ENCODE measurements at places on chromosomes 16 and 17.

GRCh38 chr17:15268461-15268860 lies 3.3 kb upstream of the PMP22 start:
- no peak for DNase-seq

- no peak for DNase-seq
Measured at GRCh38 chr17:31048780-31049179, 46.0 kb upstream of the NF1 start.

DNA sequence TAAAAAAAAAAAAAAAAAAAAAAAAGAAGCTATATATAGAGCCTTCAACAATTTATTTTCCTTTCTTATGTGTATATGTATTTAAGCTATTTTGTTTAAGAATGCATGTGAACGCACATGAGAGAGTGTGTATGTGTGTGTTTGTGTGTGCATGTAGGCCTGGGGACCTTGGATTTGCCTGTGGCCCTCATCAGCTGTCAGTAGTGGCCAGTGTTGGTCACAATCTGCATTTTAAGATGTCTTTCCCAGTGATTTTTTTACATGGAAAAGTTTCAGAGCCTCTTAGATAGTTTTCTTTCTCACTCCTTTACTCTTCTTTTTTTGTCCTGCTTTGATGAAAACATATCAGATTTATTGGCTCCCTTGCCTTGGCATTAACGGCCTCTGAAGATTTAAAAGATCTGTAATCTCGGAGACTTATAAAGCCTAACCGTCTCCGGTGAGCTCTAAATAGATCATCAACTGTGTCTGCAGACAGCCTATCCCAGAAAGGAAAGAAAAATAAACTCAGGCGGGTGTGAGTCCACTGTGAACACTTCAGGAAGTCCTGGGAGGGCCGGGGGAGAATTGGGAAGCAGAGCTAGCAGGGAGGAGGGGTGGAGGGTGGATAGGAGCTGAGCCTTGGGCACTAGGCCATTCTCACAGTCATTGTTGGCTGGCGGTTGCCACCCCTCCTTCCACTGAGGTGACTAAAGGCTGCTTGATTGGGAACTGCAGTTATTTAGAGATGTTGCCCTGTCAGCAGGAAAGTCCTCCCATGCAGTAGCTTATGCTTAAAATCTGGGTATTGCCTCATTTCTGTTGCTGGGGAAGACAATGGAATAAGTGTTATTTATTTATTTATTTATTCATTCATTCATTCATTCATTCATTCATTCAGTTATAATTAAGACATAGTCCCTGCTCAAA lies 86.8 kb downstream of the WWP2 start:
- no peak for DNase-seq

- DNase-seq = no peak
Measured at GRCh38 chr16:73019457-73020362, 28.2 kb downstream of the ZFHX3 start.

- DNase-seq = no peak
Measured at GRCh38 chr16:83847371-83848225, 39.8 kb downstream of the HSBP1 start.

- DNase-seq = no peak
Measured at GRCh38 chr17:62761884-62762283, 46.2 kb downstream of the MARCHF10 start.

DNA sequence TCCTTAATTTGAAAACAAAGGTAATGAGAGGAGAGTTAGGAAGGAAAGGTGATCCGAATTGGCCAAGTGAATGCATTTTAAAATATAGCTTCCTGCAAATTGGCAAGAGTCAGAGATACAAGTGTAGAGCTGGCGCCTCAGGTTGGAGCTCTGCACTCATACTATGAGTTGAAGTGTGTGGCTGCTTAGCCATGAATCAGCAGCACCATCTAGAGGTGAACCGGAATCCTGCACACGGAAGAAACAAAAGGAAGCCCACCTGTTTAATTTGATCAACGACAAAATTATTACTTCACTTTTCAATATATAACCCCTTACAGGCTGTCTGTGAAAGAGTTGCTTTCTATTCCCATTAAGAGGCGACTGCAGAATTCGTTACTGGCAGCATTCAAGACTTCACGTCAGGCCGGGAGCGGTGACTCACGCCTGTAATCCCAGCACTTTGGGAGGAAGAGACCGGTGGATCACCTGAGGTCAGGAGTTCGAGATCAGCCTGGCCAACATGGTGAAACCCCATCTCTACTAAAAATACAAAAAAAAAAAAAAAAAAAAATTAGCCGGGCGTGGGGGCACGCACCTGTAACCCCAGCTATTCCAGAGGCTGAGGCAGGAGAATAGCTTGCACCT lies 1253.7 kb upstream of the CDH8 start:
- no peak for DNase-seq

- peak; percentile 17 for DNase-seq
Measured at GRCh38 chr16:11396241-11397048, 51.2 kb downstream of the RMI2 start.

DNA sequence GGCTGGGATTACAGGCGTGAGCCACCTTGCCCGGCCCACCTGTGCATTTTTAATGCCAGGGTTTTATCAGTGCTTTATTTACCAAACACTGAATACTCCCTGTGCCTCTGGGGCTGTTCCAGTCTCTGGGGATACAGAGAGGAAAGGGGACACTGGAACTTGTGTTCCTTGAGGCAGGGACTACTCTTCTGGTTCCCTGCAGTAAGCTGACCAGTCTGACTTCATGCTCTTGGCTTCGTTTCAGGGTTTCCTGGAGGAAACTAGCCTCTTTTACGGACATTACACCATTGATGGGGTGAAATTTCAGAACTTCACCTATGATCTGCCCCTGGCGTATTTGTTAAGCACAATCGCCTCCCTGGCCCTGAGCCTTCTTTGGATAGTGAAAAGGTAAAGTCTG lies 37.4 kb upstream of the COQ7 start:
- DNase-seq = no peak

- no peak for DNase-seq
Measured at GRCh38 chr16:24925163-24925562, 79.4 kb downstream of the SLC5A11 start.

DNA sequence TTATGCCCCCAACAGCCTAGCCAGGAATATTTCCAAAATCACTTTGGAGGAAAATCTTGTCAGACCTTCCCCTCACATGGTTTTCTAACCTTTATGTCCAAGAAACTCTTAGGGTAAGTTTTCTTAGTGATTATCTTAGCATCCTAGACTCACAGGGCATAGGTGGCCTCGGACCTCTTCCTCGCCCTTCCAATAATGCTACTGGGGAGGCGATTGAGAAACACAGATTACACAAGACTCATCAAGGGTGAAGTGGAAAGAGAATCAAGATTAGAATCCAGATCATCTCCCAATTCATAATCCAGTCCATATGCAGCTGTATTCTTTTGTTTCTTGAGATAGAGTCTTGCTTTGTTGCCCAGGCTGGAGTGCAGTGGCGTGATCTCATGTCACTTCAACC lies 358.4 kb upstream of the CDH5 start:
- DNase-seq = no peak

GRCh38 chr16:54453871-54454270 lies 167.3 kb upstream of the IRX3 start:
- no peak for DNase-seq

GRCh38 chr16:4537376-4538343 lies 913 bp downstream of the CDIP1 start:
- no peak for DNase-seq

GRCh38 chr16:13896543-13897182 lies 23.3 kb upstream of the ERCC4 start:
- no peak for DNase-seq

DNA sequence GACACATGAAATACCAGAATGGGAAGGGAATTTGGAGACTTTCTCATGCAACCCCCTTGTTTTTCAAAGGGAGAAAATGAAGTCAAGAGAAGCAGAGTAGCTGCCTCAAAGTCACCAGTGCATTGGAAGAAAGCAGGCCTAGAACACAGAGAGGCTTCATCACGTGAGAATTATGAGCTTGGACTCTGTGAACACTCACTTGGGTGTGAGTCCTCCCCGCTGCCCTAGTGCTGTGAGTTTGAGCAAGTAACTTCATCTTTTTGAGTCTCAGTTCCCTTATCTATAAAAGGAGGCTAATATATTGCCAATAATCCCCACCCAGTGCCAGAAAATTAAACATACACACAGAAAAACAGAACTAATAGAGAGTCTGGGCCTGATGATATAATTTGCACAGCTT lies 315.8 kb downstream of the XYLT1 start:
- no peak for DNase-seq

DNA sequence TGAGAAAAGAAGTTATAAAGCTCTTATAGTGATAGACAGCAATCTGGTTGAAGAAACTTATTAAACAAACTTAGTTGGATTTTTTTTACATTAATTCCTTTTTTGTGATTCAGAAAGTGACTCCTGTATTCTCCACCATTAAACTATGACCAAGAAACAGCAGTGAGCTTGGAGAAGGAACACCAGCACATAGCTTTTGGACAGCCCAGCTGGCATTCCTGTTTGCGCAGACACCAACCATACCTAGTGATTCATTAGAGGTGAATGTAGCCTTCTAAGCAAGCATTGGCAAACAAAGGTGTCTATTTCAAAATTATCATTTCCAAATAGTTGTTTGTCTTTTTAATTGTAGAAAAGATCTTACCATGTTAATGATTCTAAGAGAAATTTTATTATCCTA lies 94.4 kb downstream of the STXBP4 start:
- DNase-seq = no peak

DNA sequence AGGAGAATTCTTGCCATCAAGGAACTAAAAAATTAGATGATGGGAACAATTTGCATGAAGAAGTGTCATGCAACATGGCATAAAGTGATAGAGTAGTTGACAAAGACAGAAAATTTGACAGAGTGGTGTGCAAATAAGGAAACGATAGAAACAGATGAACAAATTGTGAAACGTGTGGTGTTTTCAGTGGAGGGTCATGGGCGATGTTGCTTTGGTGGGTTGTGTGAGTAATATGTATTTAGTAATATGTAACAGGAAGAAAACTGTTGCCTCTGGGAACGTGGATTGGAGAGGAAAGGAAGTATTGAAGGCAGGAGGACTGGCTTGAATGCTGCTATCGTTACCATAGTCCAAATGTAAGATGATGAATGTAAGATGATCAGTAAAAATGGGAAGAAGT lies 3.6 kb downstream of the COX10 start:
- DNase-seq = no peak

DNA sequence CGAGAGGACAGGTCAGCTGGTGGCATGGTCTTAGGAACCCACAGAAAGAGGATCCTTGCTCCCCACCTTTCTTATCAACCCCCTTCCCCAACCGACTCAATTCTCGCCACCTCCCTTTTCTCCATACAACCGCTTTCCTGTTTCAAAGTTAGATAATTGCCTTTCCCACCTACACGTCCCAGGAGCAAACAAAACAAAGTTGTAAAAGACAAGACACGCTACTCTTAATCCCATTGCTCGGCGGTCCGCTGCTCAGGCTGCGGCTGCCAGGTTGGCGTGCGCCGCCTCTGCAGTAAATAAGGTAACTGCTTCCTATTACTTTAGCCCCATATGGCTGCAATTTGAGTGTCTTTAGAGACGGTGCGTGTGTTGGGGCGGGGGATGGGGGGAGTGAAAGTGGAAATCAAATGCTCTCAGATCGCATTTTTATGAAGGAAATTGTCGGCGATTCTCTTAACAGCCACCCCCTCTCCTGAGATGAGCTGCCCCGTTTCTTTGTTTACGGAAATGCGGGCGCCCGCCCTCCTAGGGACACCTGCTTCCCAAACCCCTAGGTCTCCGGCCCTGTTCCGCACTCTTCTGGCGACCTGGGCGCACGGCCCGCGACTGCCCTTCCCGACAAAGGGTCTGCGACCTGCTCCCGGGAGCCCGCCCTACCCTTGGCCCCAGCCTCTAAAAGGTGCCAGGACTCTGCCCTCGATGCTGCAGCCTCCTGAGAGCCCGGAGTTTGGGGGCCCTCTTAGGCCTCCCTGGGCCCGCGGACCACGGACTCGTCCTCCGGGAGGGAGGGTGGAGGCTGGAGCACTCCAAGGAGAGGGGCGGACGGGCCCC lies 3.7 kb upstream of the CBX8 start:
- DNase-seq = no peak

DNA sequence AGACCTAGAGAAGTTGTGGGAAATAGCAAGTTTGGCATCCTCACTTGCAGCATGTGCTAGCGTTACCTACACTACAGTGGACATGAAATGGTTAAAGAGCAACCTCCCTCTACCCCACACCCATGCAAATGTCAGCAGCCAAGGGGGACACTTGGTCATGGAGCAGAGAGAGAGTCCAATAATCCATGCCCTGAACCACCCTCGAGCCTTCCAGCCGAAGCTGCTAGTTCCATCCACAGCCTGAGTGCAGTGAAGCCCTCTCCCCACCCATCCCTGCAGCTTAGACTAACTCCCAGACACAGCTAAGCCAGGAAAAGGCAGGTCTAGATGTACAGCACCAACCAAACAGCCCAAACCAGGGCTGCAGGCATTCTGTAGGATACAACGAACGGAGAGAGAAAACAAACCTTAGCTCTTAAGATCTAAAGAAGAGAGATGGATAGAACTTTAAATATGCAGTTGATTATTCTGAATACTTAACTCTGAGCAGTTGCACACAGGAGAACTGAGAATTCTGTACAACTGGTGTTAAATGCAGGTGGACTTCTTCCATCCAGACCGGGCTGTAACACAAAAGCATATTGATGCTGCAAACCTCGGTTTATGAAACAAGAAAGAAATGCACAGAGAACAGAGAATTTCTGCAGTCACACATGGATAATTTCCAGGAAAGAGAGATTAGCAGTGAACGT lies 93.8 kb downstream of the SALL1 start:
- no peak for DNase-seq

- no peak for DNase-seq
Measured at GRCh38 chr17:72182371-72182873, 61.6 kb downstream of the SOX9 start.

GRCh38 chr17:15341385-15341849 lies at the start of gene TEKT3:
TEKT3 (minus strand) TSS chr17:15341597; CDS start chr17:15331585, 10,012 bp downstream.
- no peak for DNase-seq

- DNase-seq = no peak
Measured at GRCh38 chr16:49011901-49012300, 269.7 kb downstream of the CBLN1 start.

DNA sequence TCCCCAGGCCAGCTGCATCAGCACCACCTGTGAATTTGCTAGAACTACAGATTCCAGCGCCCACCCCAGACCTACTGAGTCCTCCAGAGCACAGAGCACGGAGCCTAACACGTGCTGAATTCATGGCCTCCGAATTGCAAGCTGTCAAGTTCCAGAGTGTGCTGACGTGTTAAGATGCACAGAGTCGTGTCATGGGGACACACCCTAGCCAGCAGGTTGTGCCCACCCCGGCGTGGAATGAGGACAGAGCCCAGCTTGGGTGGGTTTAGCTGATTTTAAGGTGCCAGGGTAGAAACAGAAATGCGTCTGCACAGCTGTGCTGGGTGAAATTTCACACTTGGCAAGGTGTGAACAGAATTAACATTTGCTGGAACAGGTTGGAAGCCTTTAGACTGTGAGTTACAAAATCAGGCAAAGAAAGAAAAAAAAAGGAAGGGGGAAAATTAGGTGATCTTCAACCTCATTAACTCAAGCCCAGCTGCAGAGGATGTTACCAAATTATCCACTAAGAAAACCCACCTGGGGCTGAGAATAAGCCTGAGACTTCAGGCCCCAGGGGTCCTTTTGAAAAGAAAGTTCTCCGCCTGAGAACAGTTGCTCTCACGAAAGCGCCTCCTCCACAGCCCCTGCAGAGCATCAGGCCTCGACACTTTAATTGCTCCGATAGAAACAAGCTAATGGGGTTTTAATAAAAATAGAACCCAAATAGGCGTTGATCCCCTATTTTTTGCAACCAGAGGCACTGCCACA lies 27.1 kb downstream of the GINS3 start:
- DNase-seq = no peak

- DNase-seq = no peak
Measured at GRCh38 chr17:38324141-38324697, 19.5 kb downstream of the GPR179 start.
